ENCODE measurements at places on chromosomes 12 and 14.
A peak's percentile ranks its signal among the peaks of the same experiment; 100 is the strongest.

GRCh38 chr14:54794796-54795195 lies 107.8 kb downstream of the GCH1 start:
- DNase-seq: no peak

DNA sequence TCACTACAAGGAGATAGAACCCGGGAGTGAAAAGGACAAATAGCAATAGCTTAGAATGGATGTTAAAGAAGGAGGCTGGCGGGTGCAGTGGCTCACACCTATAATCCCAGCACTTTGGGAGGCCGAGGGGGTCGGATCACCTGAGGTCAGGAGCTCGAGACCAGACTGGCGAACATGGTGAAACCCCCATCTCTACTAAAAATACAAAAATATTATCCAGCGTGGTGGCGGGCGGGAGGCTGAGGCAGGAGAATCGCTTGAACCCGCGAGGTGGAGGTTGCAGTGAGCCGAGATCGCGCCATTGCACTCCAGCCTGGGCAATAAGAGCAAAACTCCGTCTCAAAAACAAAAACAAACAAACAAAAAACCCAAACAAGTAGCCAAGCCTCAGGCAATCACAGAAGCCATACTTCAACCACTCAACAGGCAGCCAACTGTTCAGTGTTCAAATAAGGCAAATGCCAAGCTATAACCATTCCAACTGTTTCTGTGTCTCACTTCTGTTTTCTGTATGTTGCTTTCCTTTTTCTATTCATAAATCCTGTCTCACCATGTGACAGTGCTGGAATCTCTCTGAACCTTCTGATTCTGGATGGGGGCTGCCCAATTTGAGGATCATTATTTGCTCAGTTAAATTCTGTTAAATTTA lies 3.9 kb upstream of the SPTLC2 start:
- no peak for DNase-seq

- DNase-seq: no peak
Observed at GRCh38 chr14:101781240-101782061, 19.9 kb downstream of the PPP2R5C start.

DNA sequence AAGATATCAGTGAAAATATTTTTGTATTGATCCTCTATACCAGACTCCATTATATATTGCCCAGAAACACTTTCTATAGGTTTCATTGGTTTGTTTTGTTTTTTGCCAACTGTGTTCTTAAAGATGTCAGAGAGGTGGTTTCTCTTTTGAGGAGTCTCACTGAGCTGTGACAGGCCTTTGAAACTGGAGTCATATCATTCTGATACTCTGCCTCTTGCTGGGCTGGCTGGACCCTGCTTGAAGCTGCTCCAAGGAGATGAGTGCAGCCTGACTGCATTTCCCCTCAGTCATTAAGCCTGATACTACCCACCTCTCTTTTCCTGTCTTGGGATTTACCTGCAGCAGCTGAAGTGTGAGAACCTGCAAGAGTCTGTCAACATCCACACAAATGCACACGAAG lies 16.4 kb upstream of the TAS2R30 start:
- DNase-seq: no peak

- peak; percentile 85 for DNase-seq
Observed at GRCh38 chr12:49741882-49742620, 694 bp downstream of the TMBIM6 start.

- no peak for DNase-seq
Observed at GRCh38 chr12:76554405-76555230, 5.0 kb downstream of the OSBPL8 start.

Data from T-helper 17 cell (primary cell).